ENCODE measurements at places on chromosomes 16 and 17. TPM values are rescaled to one million over a fixed set of nuclear protein-coding genes. Genes with fewer than 3 reads are reported as not detected.
A peak's percentile ranks its signal among the peaks of the same experiment; 100 is the strongest.

- DNase-seq: no peak
Observed at GRCh38 chr17:57909551-57909950, 45.7 kb downstream of the CUEDC1 start.

- no peak for DNase-seq
Observed at GRCh38 chr17:78058001-78058400, 70.6 kb downstream of the TMC6 start.

DNA sequence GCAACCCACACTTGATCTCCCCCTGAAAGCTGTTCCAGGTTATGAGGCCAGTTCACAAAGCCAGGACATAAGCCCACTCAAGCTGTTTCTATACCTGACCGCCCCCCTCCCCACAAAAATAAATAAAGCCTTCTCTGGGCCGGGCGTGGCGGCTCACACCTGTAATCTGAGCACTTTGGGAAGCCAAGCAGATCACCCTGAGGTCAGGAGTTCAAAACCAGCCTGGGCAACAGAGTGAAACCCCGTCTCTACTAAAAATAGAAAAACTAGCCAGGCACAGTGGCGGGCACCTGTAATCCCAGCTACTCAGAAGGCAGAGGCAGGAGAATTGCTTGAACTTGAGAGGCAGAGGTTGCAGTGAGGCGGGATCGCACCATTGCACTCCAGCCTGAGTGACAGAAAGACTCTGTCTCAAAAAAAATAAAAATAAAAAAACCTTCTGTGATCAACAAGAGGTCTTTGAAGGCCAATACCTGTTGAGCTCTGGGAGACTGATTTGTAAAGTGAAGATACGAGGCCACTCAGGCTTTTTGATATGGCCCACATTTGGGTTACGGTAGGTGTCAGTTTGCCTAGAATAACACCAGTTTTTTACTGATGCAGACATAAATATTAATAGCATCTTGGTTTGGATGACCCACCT lies 2.2 kb downstream of the KDM8 start:
- no peak for DNase-seq

DNA sequence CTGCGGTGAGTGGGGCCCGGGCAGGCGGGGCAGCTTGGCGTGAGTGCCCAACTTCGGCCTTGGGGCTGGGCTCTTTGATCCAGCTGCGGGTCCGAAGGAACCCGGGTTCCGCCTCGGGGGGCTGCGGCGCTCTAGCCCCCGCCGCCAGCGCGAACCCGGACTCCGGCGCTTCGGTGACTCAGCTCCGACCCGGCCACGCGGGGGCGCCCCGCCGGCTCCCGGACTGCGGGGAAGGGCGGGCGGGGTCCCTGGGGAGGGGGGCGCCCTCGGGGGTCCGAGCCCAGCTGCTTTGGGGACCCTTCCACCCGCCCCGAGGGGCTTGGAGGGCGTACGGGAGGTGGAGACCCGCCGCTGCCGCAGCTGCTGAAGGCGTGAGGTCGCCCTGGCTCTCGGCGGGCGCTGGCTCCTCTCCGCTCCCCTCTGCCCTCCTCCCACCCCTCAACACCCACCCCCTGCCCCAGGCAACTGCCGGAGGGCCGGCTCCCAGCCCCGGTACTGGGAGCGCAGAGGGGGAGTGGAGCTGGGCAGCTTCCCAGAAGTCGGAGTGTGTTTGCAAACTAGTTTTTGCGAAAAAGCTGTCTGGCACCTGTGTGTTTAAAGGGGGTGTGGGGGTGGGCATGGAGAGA lies 516 bp downstream of the CPNE2 start:
- DNase-seq: peak; percentile 47

DNA sequence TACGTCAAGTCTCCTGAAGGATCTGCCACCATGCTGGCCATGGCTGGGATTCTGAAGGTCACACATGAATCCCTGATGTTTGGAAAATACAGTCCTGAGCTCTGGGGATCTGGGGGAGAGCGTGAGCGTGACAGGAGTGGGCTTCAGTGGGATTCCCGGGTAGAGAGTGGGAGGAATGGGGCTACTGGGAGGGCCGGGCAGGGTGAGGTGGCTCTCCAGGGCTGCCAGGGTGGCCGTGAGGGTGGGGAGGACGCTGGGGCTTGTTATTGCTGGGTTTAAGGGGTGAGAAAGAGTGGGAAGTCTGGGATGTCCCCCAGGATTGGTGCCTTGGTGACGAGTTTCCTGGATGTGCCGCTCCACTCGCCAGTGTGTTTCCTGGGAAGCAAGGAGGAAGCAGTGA lies 31.3 kb downstream of the FOXL1 start:
- DNase-seq: no peak

GRCh38 chr17:39198186-39198566 lies 707 bp upstream of the CACNB1 start:
- DNase-seq: no peak

DNA sequence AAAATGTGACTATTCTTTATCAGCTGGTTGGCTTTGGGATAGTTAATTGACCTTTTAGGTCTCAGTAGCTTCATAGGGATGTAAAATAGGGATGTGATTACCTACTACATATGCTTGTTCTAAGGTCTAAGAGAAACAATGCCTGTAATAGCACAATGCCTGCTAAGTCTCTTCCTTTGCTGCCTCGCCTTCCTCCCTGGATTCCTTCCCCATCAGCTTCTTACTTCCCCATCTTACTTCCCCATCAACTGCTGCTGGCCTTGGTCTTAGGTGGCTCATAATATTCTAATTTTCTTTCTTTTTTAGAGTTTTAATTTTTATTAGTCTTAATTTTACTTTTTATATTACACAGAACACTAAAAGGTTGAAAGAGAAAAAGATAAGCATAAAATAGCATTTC lies 59.2 kb upstream of the GOT2 start:
- no peak for DNase-seq

DNA sequence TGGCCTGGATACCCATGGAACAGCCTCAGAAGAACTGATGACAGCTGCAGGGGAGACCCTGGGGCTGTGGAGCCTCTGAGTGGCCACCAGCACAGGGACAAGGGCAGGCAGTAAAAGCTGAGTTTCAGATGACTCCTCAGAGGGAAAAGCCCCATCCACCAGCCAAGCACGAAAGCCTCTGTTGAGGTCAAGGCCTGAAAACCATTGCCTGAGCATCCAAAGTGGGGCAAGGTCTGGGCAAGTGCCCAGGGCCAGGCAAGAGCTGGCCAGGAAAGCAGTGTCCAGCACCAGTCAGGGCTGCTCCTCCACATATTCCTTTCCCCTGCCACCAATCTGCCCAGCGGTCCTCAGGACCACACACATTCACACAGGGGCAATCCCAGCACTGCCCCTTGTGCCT lies 16.4 kb downstream of the ATP6V0D1 start:
- DNase-seq: no peak

DNA sequence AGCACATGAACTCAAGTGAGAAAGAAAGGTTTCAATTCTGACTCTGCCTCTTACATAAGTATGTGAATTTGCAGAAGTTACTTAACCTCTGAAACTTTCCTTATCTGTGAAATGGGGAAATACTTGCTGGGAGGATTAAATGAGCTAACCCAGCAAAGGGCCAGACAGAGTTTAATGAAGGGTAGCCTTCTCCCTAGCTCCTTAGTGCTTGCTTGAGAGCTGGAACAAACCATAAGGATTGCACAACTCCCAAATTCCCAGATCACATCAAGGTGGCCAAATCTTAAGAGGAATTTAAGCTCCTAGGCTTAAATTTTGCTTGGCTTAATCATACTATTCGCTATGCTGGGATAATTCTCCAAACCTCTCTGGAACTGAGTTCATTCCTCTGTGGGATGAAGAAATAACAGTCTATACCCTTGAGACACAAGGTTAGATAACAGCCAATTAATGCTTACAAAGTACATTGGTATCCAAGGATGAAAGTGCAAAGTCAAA lies 11.8 kb upstream of the WSB1 start:
- DNase-seq: no peak

- DNase-seq: no peak
Observed at GRCh38 chr17:3870871-3871306, 22.0 kb downstream of the CAMKK1 start.

- DNase-seq: no peak
Observed at GRCh38 chr17:13393841-13394710, 207.7 kb downstream of the HS3ST3A1 start.

GRCh38 chr17:83012868-83013778 lies 66.3 kb upstream of the METRNL start:
- no peak for DNase-seq

DNA sequence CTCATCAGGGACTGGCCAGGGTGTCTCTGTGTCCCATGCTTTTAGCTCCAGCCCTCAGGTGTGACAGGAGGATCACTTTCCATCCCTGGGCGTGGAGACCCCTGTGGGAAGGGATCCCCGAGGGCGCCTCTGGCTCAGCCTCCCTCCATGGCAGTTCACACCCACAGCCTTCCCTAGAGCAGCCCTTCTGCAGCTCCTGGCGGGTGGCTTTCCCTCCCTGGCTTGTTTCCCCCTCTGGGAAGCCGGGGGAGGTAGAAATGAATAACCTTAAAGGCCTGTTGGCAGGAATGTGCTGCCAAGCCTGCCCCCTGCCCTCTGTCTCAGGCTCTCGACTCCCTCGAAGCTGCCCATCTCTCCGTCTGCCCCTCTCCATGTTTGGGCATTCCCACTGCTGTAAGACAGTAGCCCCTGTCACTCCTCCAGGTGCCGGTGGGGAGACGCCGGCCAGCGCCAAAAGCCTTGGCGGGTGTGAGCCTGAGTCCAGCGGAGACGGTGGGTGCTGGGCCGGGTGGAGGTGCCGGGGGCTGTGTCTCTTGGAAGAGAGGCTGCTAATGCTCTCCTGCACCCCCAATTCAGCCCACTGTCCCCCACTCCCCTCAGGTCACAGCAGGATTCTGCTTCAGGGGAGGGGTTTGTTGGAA lies 2.1 kb upstream of the ATP2A1 start:
- no peak for DNase-seq

GRCh38 chr17:80790981-80791742 lies 200.5 kb upstream of the CHMP6 start:
- no peak for DNase-seq

- DNase-seq: no peak
Observed at GRCh38 chr16:80028581-80029380, 428.2 kb upstream of the MAF start.

GRCh38 chr16:31250782-31251384 lies 8.9 kb upstream of the ITGAM start:
- no peak for DNase-seq

DNA sequence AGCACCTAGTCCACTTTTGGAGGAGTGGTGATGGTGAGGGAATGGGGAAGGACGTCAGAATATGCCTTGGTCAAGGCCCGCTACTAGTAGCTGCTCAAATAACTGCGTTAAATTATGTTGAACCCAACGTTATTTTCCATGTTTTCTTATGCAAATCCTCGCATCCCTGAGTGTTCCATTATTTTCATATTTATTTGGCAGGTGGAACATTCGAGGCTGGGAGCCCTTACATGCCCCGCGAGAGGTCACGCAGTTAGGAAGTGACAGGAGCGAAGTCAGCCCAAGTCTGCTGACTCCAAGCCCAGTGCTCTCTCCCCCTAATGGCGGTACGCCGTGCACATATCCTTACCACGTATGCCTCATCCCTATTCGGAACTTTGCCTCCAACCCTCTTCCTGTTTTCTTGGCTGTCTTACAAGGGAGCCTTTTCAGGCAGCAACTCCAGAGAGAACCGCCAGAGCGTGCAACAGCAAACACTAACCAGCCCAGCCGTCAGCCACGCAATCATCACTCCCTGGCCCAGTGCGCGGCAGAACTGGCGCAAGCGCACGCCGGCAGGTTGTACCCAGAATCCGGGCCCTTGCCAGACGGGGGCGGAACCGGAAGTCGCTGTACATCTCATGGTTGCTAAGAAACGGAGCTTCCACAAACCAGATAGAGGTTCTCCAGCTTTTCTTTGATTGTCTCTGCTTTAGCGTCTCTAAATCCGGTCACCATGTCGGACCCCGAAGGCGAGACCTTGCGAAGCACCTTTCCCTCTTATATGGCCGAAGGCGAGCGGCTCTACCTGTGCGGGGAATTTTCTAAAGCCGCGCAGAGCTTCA lies at the start of gene ODAD4:
Gene ODAD4 (plus strand): TSS at position 609 of the 824 bp plus-strand sequence. CDS start 107 bp downstream, at position 716.
- peak; percentile 99 for DNase-seq

G6PC1 gene
- 0.17 TPM for total RNA-seq

NEK8 gene
- total RNA-seq: 2.6 TPM

NOXO1 gene
- 0.58 TPM for total RNA-seq

RCVRN gene
- not detected for total RNA-seq

PPP4C gene
- 28.4 TPM for total RNA-seq

TBC1D26 gene
- not detected for total RNA-seq

LRRC46 gene
- total RNA-seq: 0.66 TPM

PDILT gene
- total RNA-seq: not detected

NPIPA8 gene
- 0.55 TPM for total RNA-seq
